ENCODE measurements at places on chromosomes 12 and 14.

- DNase-seq, result no peak
These were observed at the start of gene STRN3 for GRCh38 chr14:31026077-31026449. Gene STRN3, minus strand, starts transcription at chr14:31026379. Its CDS starts 194 bp downstream, at chr14:31026185.

DNA sequence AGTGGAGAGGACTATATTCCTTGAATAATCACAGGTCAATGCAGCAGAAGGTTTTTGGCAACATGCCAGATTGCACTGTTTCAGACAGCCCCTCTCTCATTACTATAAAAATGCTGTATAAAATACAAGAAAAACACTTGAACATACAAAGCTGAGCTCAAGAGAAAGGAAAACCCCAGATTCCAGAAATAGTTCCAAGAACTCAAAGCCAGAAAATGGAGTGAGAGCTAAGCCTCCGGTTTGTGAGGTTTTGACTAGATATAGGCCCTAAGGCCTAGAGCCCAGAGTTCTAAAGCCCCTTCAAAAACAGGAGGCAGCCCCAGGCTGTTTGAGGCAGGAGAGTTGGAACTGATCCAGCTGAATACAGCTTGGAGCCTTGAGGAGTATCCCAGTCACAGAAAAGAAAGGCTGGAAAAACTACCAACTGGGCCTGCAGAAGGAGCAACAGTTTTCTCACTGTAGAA is 29.4 kb upstream of the ACTN1 start:
- DNase-seq, result no peak

DNA sequence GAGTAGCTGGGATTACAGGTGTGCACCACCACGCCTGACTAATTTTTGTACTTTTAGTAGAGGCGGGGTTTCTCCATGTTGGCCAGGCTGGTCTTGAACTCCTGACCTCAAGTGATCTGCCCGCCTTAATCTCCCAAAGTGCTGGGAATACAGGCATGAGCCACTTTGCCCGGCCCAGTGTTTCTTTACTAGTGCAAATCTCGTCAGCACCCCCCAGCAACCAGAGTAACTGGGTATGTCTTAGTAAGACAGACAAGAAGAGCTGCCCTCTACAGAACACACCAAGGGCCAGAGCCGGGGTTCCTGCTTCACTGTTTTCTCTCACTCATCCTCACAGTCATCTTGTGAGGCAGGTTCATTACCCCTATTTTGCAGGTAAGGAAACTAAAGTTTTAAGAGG is 78.5 kb upstream of the GPR68 start:
- DNase-seq, result no peak

- DNase-seq, result no peak
These were observed 55.2 kb downstream of the PDE3A start for GRCh38 chr12:20423557-20423956.

GRCh38 chr12:8780389-8780788 is 42.0 kb upstream of the A2ML1 start:
- DNase-seq, result no peak

All from heart right ventricle (tissue), 16 donors.